ENCODE measurements at places on chromosomes 2 and 18.

GRCh38 chr2:78416625-78417300 is 608.7 kb upstream of the REG3G start:
- no peak for DNase-seq

DNA sequence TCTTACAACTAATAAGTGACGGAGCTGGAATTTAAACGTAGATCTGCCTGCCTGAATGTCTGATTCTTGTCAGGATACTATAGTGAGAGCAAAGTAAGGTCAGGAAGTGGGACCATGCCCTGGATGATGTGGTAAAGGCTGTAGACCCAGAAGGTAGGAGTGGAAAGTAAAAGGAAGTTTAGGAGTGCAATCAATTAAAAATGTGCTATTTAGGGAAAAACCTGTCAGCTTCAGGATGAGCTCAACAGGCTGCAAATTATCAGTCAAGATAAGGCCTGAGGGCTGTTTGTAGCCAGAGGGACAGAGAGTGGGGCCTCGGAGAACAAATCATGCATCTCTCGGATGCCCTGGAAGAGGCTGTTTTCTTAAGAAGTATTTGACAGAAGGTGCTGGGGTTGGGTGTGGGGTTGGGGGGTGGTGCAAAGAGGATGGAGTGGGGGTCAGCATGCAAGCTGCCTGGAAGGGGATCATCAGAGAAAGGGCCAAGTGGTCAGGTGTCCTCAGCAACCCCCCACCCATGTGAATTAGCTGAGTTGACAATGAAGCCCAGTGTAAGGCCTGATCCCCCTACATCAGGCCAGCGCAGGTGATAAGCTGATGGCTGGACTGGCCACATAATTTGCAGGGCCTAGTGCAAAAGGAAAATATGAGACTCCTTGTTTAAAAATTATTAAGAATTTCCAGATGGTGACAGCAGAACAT is 53.2 kb upstream of the MAPRE3 start:
- DNase-seq: no peak

- no peak for DNase-seq
Measured at GRCh38 chr2:27638037-27638637, 9.3 kb downstream of the GPN1 start.

DNA sequence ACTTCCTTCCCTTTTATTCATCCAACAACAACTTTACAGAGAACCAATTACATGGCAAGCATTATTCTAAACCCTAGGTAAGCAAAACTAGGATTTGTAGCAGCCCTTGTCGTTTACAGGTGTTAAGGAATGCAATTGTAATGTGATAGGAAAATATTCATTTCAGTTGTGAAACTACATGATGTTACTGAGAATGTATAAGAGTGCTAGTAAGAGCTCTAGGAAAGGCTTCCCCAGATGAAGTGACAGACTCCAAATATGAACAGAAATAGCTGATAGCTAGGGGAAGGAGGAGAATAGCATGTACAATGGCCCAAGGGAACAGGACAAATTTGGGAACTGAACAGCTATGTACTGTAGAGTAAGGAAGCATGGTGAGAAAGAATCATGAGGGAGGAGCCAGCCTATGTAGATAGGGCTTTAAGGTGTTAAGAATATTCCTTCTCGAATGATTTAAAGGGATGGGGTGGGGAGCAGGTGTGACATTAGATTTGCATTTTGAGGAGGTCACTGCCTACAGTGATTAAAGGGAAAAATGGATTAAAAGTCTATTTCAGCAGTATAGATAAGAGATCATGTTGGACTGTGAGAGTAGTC is 31.7 kb downstream of the RPE start:
- DNase-seq: no peak

- DNase-seq: no peak
Measured at GRCh38 chr2:8456151-8457091, 225.4 kb upstream of the ID2 start.

DNA sequence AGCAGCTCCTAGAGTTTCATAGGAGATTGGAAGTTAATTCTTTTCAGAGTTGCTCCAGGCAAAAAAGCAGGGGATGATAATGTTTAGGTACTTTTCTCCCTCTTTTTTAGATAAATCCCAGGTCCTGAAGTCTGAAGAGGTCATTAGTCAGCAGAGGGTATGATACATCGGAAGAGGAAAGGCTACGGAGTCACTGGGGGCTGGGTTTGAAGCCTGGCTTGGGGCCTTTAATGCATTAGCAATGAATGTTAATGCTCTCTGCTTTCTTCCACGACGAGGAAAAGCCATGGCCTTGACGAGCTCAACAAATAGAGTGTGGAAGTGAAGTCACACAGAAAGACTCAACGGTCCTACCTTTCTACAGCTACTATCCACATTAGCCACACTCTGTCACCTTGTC is 235.1 kb downstream of the NCKAP5 start:
- no peak for DNase-seq

GRCh38 chr2:171367692-171368091 is 66.1 kb downstream of the METTL8 start:
- no peak for DNase-seq

DNA sequence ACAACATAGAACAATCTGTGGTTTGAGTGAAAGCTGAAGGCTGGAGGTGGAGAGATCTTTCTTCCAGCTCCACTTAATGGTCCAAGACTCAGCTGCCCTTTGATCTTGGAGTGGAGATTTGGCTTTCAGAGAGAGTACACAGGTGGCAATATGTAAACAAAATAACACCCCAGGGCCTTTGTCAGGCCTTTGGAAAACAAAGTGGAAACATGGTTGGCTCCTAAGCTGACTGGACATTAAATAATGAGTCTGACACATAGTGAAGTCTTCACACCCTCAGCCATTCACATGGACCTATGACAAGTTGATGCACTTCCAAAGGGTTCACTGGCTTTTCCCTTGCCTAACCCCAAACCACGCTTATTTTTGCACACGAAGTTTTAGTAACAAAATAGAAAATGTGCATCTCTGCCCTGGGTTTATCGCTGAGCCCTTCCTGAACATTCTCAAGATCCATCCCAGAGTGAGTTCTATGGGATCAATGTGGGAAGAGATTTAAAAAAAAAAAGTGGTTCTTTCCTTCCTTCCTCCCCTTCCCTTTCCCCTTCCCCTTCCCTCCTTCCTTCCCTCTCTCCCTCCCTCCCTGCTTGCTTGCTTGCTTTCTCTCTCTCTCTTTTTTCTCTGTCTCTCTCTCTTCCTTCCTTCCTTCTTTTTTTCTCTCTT is 201.3 kb upstream of the NT5C1B start:
- no peak for DNase-seq

- no peak for DNase-seq
Measured at GRCh38 chr18:48583573-48583972, 44.7 kb downstream of the CTIF start.

Data from stimulated activated CD4-positive, alpha-beta T cell treated with anti-CD3 and anti-CD28 coated beads, TNF-alpha, amount 100 ng/mL, for 1 hour (primary cell).